HCT116 (cell line): ENCODE measurements at places on chromosomes 6 and 20.

- no peak for DNase-seq
Measured at GRCh38 chr20:7264137-7264536, 496.7 kb downstream of the BMP2 start.

- DNase-seq, result no peak
Measured at GRCh38 chr20:22579711-22580697, 4.4 kb downstream of the FOXA2 start.

DNA sequence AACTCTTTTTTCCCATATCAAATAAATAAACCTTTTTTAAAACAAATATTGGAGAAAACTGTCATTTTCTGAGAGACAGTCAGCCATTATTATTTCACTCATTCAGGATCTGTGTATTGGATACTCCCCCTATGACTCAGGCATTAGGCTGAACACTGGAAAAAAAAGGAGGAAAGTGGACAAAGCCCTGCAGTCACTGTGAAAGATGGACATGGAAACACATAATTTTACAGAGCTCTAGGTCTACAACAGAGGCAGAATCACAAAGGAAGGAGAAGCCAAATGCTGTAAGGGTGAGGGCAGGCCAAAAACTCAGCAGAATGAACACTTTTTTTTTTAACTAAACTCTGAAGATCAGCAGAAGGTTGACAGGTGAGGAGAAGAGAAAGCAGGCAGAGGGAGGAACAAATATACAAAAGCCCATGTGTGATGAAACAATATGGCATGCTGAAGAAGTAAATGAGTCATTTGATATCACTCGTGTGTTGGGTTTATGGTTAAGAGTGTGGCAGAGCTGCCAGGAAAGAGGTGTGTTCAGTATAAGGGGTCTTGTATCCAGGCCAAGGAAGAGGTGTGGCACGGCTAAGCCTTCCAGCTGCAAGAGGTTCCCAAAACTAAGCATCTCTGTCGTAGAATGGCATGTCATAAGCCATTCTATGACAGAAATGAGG, 39.1 kb downstream of the EPB41L2 start:
- DNase-seq, result peak; percentile 3

DNA sequence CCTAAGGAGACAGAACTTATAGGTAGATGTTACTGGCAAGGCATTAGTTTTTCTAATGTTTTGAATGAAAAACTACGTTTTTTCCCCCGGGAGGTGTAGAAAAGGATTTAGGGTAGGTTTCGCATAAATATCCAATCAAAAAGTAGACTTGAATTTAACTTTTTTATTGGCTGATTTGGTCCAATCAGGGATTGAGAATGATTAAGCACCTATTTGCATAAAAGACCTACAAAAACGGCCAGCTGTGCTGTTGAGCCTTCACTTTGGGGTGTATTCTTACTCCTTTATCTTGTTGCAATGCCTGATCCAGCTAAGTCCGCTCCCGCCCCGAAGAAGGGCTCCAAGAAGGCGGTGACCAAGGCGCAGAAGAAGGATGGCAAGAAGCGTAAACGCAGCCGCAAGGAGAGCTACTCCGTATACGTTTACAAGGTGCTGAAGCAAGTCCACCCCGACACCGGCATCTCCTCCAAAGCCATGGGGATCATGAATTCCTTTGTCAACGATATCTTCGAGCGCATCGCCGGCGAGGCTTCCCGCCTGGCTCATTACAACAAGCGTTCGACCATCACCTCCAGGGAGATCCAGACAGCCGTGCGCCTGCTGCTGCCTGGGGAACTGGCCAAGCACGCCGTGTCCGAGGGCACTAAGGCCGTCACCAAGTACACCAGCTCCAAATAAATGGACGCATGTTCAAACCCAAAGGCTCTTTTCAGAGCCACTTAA, 113.5 kb upstream of the BTN3A2 start:
- no peak for DNase-seq

DNA sequence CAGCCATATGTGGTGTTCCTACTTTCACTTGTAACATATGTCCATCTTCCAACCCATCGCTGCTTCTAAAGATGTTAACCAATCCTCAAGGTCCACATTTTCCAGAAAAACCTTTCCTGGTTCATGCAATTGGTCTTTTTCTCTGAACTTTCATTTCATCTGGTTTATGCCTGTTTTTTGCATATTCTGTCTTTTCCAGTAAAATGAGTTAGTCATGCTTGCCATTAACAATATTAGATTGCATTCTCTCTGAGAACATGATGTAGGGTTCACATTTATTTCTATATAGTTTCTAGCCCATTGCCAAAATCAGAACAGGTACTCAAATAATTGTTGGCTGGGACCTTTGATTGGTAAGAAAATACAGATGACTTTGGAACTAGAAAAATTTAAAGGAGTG, 36.7 kb downstream of the HIVEP2 start:
- no peak for DNase-seq

GRCh38 chr20:24158281-24158680, 169.7 kb upstream of the GGTLC1 start:
- no peak for DNase-seq

- no peak for DNase-seq
Measured at GRCh38 chr6:84808491-84809061, 44.2 kb upstream of the TBX18 start.

DNA sequence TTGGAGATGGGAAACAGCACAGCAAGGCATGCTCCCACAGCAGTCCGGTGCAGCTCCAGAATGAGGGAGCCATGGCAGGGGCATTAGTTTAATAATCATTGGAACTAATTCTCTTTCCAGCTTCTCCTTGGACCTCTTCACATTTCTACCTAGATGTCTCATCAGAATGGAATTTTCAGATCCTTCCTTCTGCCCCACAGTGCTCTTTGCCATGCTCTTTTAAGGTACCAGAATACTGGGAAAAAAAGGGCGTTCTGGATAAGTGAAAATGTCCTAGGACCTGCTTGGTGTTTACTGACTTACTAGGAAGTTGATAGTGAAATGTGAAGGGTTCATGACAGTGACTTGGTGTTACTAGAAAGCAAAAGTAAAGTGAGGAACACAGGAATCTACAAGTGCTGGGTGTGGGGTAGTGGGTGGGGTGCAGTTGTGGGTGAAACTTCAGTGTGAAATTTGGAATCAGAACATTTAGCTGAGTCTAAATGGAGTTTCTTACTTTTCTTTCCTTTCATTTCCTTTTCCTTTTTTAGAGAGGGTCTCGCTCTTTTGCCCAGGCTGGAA, 207.1 kb downstream of the ARID1B start:
- no peak for DNase-seq

GRCh38 chr6:9834233-9834632, 580.6 kb downstream of the TFAP2A start:
- DNase-seq, result no peak

DNA sequence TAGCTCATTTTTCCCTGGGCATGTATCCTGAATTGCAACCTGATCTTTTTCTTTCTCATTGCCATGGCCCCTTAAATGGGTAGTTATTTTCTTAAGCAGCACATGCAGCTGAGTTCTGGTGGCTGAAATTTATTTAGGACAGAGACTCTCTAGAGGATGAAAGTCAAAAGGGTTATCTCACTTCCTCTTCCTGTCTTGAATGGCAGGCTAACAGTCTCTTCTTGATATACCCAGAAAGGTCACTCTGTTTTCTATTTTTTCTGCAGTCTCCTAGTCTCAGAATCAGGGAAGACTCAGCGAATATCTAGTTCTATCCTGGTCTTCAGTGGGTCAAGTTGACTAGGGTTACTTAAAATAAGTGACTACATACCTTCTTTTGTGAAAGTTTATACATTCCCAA, 243.3 kb downstream of the EPHA7 start:
- no peak for DNase-seq

- no peak for DNase-seq
Measured at GRCh38 chr6:166296035-166296883, 11.9 kb downstream of the PRR18 start.

- DNase-seq, result no peak
Measured at GRCh38 chr6:112156668-112157067, 69.3 kb downstream of the FAM229B start.

DNA sequence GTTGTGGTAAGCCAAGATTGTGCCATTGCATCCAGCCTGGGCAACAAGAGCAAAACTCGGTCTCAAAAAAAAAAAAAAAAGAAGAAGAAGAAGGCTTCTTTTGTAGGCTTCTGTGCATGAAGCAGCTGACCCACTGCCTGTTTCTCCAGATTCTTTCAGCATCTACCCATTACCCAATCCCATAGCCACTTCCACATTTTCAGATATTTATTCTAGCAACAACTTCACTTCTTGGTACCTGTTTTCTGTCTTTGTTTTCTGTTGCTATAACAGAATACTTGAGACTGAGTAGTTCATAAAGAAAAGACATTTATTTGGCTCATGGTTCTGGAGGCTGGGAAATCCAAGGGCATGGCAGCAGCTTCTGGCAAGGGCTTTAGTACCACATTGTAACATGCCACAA, 95.3 kb upstream of the SGK1 start:
- DNase-seq, result no peak

- no peak for DNase-seq
Measured at GRCh38 chr20:19767070-19767469, 9.0 kb downstream of the RIN2 start.

DNA sequence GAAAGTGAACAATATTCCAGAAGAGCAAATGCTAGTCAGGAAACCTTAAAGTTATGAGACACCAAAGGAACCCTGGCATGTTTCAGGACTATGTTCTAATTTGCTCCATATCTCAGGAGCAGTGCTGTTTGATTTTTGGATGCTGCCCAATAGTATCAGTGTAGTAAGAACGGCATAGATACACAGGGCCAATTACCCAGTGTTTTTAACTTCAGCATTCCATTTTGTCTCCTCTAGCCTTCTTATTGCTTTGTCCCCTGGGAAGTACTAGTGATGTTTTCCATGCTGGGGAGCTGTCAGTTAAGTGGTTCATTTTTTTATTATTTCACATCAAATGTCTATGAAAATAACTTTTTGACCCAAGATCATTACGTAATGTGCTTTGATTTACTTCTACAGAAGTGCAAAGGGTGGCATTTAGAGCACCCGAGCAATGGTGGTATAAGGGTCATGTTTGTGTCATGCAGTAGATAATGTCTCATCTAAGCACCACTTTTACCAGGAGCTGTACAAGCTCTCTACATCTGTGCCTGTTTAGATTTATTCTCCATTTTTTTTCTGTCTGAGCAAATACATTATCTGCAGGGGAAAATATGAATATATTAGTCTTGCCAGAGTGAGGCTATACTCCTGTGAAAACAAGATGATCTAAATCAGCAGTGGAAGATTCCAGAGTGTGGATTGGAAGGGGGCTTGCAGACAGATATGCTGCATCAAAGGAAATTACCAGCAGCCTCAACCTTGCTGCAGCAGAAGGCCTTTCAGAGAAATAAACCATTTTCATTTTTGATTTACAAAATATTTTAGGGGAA, 198.8 kb upstream of the OPRM1 start:
- no peak for DNase-seq
